Hepatic stellate cell (primary cell): ENCODE measurements at places on chromosomes 11 and 22.

DNA sequence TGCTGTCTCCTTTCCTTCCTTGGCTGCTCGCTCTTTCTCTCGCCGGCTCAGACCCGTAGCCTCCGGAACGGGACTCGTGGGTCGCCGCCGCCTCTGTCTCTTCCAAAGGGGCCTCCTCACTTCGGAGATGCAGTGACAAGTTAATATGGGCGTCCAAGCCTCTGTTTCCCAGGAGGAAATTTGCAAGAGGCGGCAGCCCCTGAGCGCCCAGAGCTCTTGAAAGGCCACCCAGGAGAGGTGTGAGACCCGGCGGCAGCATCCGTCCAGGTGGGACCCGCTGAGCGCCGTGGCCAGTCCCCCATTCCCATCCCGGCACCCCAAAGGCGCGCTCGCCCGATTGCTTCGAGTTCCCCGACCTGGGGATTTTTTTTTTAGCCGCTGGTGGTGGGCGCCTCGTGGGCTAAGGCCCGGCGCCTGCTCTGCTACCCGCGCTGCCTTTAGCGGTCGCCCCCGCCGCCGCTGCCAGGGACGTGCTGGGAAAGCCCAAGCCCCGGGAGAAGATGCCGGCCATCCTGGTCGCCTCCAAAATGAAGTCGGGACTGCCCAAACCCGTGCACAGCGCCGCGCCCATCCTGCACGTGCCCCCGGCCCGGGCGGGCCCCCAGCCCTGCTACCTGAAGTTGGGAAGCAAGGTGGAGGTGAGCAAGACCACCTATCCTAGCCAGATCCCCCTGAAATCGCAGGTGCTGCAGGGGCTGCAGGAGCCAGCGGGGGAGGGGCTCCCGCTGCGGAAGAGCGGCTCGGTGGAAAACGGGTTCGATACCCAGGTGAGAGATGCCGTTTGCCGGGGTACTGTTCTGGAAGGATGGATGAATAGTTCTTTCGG lies 772 bp downstream of the NAV2 start:
- no peak for DNase-seq

- no peak for DNase-seq
Observed at GRCh38 chr22:45970705-45971407, 6.1 kb downstream of the WNT7B start.

DNA sequence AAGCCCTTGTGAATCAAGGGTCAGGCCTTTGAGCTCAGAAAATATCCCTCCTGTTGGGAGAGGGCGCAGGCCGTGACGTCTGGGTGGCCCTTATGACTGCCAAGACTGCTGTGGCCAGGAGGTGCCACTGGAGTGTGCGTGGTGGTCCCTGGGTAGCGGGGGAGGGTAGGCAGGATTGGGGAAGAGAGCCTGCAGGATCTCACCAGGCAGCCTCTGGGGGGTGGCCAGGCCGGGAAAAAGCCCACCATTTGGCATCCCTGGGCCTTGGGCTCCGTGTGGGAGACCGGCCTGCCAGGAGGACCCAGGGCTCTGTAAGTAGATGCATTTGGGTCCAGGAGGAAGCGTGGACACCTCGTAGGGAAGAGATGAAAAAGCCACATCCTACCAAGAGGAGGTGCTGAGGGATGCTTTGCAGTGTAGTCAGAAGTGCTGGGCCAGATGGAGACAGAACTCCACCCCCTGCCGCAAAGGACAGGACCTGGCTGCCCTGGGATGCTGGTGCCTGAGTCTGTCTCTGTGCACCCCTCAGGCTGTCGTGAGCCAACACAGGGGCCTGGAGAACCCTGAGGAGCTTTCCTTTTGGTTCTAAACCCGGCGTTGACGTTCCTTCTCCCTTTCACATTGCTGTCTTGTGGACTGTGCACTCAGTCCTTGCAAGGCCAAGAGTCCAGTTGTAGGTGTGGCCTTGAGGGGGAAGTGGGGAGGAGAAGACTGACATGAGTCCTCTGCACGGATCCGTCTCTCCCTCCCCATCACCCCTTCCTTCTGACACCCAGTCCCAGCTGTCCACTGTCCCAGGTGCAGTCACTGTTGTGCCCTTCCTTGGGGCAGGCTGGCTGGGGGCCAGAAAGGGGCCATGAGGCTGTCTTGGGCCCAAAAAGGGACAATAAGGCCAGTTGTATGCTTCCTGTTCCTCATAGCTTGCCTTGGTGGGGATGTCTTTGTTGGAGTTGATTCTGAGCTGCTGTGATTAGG lies 12.7 kb upstream of the MIEF1 start:
- DNase-seq: no peak

GRCh38 chr22:30014244-30014643 lies 66.0 kb upstream of the HORMAD2 start:
- no peak for DNase-seq

DNA sequence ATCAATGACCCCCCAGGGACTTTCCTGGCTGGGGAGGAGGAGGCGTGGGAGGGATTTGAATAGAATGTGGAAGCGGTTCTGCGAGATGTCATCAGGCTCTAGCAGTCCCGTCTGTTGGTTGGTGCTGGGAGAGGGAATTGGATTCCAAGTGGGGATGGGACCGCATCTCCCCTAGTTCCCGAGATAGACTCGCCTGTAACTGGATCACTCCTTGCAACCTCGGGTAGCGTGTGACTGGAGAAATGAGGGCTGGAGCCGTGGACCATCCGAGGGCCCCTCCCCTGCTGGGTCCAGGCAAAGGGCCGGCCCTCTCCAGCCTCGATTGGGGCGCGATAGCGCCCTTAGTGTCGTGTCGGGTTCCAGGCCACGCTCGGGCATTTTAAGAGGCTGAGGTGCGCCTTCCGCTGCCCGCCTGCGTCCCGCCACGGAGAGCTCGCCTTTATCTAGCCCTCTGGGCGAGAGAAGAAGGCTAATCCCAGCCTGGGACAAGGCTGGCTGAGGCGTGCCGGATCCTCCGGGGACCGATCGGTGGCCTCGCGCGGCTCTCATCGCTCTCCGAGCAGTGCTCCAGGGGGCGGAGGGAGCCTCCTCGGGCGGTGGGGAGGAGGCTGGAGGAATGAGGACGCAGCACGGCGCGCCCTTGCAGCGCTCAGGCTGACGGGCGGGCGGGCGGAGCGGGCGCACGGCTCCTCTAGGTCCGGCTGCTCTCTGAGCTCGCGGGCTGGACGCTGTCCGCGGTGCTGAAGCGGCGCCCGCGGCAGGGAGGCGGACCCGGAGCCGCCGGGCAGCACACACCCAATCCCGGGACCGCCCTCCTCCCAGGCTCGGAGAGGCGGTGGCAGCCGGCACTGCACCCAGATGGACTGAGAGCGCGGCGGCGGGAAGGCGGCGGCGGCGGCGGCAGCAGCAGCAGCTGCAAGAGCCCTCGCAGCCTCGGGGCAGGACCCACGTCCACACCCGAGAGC lies 107.8 kb downstream of the OSBP2 start:
- peak; percentile 84 for DNase-seq

- no peak for DNase-seq
Observed at GRCh38 chr11:1196516-1197391, 26.1 kb upstream of the MUC5B start.

- no peak for DNase-seq
Observed at GRCh38 chr11:95519912-95520311, 269.7 kb downstream of the FAM76B start.

DNA sequence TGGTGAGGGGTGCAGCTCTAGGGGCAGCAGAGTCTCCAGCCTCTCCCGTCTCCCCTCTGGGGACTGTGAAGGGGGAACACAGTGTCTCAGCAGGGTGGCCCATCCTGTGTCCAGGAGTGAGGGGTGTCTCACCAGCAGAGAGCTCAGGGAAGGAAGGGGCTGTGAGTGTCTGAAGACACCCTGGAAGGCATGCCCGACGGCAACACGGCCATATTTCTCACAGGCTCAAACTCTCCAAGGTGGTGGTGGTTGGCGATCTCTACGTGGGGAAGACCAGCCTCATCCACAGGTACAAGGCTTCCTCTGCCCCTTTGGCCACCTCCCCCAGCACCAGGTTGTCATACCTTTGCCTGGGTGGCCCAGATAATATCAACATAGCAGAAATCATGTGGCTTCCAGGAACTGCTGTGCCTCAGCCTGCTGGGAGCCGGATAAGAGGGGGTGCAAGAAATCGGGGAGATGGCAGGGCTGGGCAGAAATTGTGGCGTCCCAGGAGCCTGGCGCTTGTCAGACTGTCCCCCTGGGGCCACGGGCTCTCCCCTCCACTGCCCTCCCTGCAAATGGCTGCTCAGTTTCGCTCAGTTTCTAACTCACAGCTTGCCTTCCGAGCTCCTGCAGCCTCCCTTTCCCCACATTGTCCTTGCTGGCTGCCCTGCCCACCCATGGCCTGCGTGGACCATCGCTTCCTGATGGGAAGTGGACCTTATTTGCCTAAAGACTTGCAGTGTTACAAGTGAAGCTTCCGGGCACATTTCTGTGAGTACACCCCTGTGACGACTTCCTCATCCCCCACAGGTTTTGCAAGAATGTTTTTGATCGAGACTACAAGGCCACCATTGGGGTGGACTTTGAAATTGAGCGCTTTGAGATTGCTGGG lies 7.2 kb downstream of the RAB36 start:
- no peak for DNase-seq

- no peak for DNase-seq
Observed at GRCh38 chr11:114211444-114212121, 84.6 kb upstream of the NNMT start.

DNA sequence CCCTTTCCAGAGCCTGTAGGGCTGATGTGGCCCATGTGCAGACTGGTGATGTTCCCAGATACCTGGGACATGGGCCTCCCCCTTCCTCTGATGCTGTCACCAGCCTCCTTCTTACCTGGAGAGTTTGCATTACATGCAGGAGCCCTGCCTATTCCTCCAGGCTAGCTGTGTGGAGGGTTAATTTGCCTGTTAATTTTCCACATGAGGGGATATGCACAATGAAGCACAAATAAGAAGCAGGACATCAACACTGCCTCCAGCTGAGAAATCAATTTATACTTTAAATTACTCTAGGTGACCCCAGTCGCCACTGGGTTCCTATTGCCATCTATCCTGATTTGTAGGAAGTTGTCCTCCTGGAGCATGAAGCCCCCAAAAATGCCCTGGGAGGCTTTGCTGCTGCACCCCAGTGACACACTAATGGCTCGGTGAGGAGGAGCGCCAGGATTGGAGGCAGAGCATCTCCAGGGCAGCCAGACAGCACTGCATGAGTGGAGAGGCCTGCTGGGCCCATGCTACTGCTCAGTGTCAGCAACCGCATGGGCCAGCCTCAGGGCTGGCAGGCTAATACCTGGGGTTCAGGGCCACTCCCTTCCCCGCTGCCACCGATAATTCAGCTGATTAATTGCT lies 101.6 kb upstream of the USP47 start:
- DNase-seq: no peak

DNA sequence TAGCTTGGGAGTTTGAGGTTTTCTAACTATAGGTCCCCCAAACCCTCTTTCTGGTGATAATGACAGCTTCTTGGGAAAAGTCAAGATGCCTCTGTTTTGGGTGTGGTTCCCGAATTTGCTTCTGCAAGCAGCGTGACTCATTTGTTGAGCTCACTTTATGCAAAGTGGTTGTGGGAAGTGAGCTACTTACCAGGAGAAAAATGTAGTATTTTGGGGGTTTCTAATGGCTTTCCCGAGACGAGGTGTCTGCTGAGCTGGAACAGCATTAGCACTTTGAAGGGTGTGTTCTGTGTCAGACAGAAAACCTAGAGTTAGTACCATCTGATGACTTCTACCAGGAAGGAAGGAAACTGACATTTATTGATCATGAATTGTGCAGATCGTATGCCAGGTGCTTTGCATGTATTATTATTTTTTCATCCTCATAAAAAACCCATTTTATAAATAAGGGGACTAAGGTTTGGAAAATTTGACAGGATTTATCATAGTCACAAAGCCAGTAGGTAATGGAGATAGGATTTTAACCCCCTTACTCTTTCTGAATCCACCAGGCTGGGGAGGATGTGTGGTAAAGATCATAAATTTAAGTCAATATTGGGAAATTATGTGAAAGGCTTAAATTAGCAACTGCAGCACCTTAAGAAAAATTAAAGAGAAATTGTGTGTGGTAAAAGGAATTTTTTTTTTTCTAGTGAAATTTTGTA lies 108.8 kb upstream of the CD44 start:
- DNase-seq: peak; percentile 12

DNA sequence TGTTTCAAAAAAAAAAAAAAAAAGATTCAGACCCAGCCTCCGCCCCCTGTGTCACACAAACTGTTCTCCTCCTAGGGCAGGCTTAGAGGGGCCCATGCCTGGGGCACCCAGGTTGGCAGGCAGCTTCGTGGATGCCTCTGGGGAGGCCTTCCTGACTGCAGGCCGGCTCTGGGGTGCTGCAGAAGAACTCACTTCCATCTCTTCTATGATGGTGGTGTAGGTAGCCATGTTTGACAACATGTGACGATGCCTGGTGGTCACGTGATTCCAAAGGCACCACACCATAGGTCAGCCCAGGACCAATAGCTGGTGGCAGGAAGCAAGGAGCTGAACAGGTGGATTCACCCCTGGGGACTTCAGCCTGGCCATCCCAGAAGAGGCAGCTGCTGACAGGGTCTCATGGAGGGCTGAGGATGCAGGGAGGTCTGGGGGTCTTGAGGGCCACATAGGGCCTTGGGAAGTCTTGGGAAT lies 24.1 kb upstream of the CELSR1 start:
- DNase-seq: no peak

GRCh38 chr11:123047266-123047946 lies 14.5 kb downstream of the HSPA8 start:
- DNase-seq: no peak
